NCI-H1105 (cell line): ENCODE measurements at places on chromosomes 13 and 19.

GRCh38 chr19:678791-679388, 2.7 kb downstream of the FSTL3 start:
- no peak for DNase-seq

- DNase-seq, result no peak
These were observed 1091.2 kb downstream of the SLITRK1 start for GRCh38 chr13:82791035-82791434.

DNA sequence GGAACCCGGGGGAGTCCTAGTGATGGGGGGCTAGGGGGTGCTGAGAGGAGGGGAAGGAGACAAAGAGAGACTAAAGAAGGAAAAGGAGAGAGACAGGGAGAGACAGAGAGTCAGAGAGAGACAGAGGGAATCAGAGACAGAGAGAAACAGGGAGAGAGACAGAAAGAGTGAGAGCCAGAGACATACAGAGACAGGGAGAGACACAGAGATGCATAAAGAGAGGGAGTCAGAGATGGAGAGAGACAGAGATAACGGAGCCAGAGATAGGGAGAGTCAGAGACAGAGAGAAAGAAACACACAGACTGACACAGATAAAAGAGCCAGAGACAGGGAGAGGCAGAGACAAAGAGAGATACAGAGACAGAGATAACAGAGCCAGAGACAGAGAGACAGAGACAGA, 1.5 kb upstream of the TNFSF9 start:
- no peak for DNase-seq

- peak; percentile 38 for DNase-seq
These were observed 77.3 kb upstream of the SIAH3 start for GRCh38 chr13:45928843-45929242.

GRCh38 chr19:13152974-13153568, 2.9 kb downstream of the IER2 start:
- peak; percentile 95 for DNase-seq

DNA sequence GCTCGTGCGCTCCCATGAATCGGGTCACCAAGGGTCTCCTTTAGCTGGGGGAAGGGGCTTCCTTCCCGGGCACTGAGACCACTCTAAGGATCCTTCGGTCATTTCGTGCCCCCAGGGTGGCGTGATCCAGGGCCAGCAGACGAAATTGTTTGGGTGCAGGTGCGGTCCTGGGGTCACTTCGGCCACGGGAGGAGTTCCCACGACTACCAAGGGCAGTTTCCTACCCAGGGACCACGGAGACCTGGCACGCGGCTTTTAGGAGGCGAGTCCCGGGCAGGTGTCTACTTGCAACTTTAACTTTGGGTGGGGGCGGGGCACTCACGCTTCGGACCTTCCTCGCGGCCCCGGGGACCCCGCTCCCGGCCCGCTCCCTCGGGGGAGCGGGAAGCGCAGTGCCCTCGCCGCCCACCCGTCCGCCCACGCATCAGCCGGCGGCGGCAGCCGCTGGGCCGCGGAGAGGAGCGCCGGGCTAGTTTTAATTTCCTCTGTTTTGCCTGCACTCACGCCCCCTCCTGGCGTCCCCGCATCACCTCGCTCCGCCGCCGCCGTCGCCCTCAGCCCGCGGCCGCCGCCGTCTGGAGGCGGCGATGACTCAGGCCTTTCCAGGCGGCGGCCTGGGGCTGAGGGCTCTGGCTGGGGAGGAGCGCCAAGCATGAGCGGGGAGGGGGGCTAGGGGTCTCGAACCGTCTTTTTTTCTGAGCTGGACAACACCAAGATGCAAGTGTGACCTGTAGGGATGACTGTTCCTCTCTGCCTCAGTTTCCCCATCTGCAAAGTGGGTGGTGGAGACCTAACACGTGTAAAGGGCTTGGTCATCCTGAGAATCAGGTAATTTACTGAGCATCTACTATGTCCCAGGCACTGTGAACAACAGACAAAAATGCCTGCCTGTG, 21.8 kb downstream of the OLFM2 start:
- DNase-seq, result no peak

GRCh38 chr13:65855242-65855805, 1374.8 kb downstream of the PCDH9 start:
- no peak for DNase-seq

GRCh38 chr13:51997641-51998330, 13.5 kb downstream of the ATP7B start:
- no peak for DNase-seq

GRCh38 chr19:18428787-18429674, 8.9 kb downstream of the ISYNA1 start:
- DNase-seq, result peak; percentile 88

DNA sequence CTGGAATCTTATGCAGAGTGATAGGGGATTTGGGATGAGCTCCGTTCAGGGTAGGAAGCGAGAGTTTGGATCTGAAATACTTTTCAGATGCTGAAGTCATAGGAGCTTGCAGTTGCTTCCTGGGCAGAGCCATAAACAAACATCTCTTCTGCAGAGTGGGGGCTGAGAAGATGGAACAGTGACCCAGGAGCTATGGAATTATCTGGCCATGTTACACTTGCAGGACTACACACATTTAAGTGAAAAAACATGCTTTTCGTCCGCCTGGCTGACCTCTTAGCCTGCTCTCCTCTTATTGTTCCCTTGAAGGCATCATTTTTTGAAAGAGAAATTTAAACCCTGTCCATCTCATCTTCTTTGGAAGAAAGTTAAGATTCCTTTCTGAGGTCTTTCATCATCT, 40.7 kb downstream of the PSG11 start:
- DNase-seq, result no peak

- DNase-seq, result no peak
These were observed 5.3 kb downstream of the ZNF763 start for GRCh38 chr19:11970174-11970573.

DNA sequence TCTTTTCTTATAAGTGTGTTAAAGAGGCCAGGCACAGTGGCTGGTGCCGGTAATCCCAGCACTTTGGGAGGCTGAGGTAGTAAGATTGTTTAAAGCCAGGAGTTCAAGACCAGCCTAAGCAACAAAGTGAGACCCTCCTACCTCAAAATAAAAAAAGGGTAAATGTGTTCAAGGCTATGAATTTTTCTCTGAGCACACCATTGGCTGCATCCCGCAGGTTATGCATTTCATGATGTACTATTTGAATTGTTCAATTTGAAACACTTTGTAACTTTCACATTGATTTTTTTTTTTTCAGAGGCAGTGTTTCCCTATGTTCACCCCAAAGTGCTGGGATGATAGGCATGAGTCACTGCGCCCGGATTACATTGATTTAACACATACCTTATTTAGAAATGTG, 138.1 kb downstream of the PTPRS start:
- DNase-seq, result no peak
